CD4-positive, alpha-beta T cell (primary cell): ENCODE measurements at places on chromosomes 6 and 20.

DNA sequence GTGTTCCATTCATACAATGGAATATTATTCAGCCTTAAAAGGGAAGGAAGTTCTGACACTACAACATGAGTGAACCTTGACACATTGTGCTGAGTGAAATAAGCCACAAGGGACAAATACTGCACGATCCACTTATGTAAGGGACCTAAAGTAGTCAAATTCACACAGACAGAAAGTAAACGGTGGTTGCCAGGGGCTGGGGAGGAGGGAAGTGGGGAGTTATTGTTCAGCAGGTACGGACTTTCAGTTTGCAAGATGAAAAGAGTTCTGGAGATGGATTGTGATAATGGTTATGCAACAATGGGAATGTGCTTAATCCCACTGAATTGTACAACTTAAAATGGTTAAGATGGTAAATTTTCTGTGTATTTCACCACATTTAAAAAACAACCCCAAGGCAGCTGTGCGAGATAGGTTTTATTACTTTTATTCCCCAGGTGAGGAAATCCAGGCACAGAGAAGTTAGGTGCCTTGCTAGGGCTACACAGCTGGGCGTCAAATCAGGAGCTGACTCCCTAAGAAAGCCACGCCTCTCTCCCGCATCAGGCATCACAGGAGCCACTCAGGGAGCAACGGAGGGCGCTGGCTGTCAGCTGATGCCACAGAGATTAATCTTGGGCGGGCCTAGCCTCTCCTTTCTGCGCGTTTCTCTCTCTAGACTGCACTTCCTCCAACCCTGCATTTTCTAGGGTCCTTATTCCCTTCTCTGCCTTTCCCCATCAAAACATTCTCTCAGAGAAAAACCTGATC, 9.3 kb upstream of the TRAF3IP2 start:
- no peak for DNase-seq
- H3K27ac ChIP-seq: no peak overlapping the region
- no peaks in the 10 kb centered on the region for H3K36me3 ChIP-seq
- no peaks in the 10 kb centered on the region for H3K4me1 ChIP-seq
- H3K4me3 ChIP-seq: no peak overlapping the region

- H3K36me3 ChIP-seq: no peaks in the 10 kb centered on the region
- no peak for DNase-seq
- no peaks in the 10 kb centered on the region for H3K4me1 ChIP-seq
- H3K4me3 ChIP-seq: no peak overlapping the region
- H3K27ac ChIP-seq: no peak overlapping the region
These were observed 78.5 kb upstream of the TRDN start for GRCh38 chr6:123715006-123715863.

GRCh38 chr20:8573686-8574085, 441.6 kb downstream of the PLCB1 start:
- H3K4me3 ChIP-seq: no peak overlapping the region
- no peaks in the 10 kb centered on the region for H3K27me3 ChIP-seq
- DNase-seq: no peak
- H3K27ac ChIP-seq: no peak overlapping the region

GRCh38 chr20:53343448-53343847, 250.2 kb downstream of the ZNF217 start:
- no peaks in the 10 kb centered on the region for H3K4me1 ChIP-seq
- H3K27ac ChIP-seq: no peak overlapping the region
- H3K4me3 ChIP-seq: no peak overlapping the region
- no peaks in the 10 kb centered on the region for H3K27me3 ChIP-seq
- no peak for DNase-seq
